ENCODE measurements at places on chromosomes 1 and 21.
A peak's percentile ranks its signal among the peaks of the same experiment; 100 is the strongest.

- DNase-seq, result no peak
Measured at GRCh38 chr1:211035821-211036380, 98.0 kb downstream of the KCNH1 start.

GRCh38 chr21:35351434-35351833, 302.3 kb upstream of the RUNX1 start:
- DNase-seq, result no peak

- DNase-seq, result no peak
Measured at GRCh38 chr1:59939393-59939792, 12.8 kb upstream of the CYP2J2 start.

- DNase-seq, result no peak
Measured at GRCh38 chr21:45957551-45957950, 24.0 kb upstream of the COL6A1 start.

DNA sequence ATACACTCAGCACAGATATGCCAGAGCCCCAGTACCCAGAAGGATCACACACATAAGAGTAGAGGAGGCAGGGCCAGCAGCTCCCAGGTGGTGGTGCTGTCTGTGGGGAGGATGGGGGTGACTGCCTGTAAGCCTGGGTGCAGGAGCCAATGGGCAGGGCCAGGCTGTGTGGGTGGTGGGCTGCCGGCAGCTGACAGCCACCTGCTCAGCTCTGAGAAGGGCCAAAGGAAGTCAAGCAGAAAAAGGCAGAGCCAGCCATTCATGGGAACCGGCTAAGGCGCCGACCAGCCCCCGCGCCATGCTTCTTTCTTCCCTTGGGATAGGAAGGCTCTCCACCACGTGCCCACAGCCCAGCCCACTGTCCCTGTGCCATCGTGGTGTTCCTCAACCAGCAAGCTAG, 14.1 kb downstream of the PIK3C2B start:
- DNase-seq, result no peak

DNA sequence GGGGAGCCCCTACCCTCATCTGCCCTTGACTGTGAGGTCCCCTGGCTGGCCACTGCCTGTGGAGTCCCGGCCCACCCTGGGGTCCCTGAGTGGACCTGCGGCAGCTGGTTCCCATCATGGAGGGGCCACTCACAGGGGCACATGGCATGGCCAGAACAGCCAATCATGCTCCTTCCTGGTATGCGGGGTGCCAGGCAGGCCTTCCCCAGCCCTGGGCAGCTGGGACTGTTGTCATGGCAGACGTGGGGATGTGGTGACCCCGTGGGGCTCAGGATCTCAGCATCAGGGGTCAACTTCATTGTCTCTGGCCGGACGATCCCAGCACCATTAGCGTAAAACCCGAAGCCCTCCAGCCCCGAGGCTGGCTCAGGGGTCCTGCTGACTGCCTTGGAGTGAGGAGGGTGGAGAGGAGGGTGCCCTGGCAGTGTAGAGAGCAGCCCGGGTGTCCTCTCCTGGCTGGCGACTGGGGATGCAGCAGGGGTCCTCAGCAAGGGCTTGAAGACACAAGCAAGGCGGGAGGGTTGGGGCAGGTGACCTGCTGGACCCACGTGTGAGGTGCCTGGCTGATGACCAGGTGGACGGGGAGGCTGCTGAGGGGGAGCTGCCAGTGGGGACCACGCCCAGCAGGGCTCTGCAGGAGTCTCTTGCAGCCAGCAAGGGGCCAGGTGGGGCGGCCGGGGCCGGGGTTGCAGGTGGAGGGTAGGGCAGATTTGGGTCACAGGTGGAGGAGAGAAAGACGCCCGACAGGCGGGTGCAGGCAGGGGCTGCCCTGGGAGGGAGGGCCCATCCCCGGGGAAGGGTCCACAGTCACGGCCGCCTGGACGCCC, 45.1 kb downstream of the TRIM11 start:
- DNase-seq, result no peak

DNA sequence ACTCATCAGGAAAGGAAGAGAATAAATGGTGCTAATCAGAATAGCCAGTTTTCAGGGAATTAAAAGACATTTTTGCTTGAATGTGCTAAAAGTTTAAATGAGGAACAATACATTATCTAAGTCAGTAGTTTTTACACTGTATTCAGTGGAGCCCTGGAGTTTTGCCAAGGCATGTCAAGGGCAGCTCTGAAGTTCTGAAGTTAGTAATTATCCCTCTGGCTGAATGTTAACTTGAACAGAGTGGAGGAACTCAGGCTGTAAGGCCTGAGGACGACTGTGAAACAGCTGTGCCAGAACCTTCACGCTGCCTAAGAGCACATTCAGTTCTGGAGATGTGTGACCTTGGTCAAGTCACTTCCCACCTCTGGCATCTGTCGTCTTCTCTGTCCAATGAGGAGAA, 68.1 kb downstream of the EDEM3 start:
- peak; percentile 14 for DNase-seq

DNA sequence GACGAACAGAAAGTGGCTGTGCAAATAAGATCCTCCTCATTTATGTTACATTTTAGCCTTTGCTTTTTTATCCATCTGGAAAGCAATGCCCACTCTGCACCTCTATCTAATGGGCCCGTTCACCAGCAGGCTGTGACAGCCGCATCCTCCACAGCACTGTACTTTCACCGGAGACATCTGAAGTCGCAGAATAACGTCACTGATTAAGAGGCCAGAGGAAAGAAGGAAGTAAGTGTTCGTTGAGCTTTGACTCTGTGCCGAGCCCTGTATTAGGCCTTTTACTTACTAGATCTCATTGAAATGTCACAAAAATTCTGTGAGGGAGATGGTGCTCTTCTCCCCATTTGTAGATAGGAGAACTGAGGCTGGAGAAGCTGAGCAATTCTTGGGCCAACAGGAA, 62.3 kb downstream of the KAZN start:
- DNase-seq, result no peak

DNA sequence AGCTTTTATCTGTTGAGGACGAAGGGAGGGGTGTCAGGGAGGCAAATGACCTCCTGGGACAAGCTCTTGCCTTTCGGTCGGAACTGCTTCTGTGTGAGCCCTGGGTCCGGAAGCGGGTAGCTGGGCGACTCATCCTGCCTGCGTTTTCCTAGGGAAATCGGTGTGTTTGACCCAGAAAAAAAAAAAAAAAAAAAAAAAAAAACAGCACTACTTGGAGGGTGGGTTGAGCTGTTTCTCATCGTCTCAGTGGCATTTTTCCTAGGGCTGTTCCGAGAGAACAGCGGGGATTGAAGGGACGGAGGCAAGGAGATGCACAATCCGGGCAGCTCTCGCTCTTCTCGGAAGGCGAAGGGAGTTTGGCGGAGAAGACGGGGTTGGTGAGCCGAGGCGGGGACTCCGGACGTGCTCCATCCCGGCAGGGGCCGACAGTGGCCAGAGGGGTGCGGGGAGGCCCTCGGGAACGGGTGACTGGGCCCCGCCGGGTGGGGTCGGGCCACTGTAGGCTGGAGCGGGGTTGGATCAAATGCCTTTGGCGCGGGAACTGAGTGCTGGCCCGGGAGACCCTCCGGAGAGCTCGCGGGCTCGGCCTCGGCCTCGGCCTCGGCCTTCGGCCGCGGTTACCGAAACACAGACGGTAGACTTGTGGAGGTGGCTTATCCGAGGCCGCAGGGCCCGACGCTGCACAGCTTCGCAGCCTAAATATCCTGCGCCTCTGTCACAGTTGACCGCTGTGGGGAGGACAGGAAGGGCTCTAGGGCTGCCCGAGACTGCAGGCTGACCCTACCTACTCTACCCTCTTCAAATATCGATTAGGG, 2.4 kb upstream of the BARHL2 start:
- no peak for DNase-seq

DNA sequence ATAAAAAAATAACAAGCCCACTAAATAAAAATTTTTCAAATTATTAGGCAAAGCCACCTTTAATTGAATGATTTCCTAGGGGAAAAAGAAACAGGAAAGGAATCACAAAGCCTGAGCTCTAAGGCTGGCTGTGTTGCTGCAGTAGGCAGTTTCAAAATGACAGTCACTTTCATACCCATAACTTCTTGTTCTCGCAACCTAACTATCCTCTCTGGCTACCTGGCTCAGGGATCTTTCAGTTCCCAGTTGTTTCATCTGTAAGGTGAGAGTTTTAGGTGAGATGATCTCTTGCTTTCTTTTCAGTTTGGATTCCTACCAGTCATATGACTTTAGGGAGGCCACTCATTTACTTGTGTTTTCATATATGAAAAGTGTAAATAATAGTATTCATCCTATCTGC, 226.1 kb downstream of the ASTN1 start:
- DNase-seq, result no peak

GRCh38 chr1:183881387-183882131, 76.6 kb downstream of the RGL1 start:
- no peak for DNase-seq

GRCh38 chr21:31117128-31117916, 79.0 kb upstream of the KRTAP19-8 start:
- peak; percentile 40 for DNase-seq

GRCh38 chr1:89927049-89927448, 67.9 kb upstream of the ZNF326 start:
- no peak for DNase-seq

DNA sequence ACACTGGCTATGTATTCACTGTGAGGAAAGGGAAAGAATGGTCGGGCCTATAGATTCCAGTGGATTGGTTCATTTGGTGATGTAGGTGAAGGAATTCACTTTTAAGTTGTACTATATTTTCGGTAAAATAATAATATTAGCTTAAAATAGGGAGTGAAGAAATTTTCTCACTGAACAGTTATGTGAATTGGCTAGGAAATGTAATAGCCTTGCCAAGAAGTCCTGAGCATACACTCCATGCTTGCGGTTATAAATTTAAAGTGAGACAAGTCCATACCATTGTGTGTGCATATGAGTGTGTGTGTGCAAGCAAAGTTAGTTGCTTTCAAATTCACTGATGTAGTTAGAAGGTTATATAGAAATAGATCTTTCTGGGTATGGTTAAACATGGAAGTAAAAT, 1651.0 kb downstream of the NCAM2 start:
- DNase-seq, result peak; percentile 24

DNA sequence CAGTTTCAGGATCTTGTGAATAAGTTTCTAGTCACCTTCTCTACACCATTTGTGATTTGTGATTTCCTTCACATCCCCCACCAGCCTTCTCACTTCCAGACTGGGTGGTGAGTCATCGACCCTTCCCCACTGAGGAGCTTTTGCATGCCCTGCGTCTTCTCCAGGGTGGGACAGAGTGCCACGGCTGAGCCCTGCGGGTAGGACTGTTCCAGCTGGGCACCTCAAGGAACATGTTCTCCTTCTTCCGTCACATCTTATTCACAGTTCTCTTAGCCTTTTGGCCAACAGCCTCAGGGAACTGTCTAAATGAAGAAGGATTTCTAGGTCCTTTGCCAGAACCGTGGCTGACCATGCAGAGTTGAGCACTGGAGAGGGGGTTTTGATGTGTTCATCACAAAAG, 116.5 kb downstream of the TMEM53 start:
- no peak for DNase-seq

- DNase-seq, result no peak
Measured at GRCh38 chr1:63063367-63063766, 259.0 kb upstream of the FOXD3 start.

- no peak for DNase-seq
Measured at GRCh38 chr1:44775930-44776729, 790 bp downstream of the RPS8 start.

- no peak for DNase-seq
Measured at GRCh38 chr21:46215436-46216131, 13.0 kb downstream of the LSS start.
